ENCODE measurements at places on chromosomes 4 and X. TPM values are rescaled to one million over a fixed set of nuclear protein-coding genes. Genes with fewer than 3 reads are reported as not detected.

- DNase-seq, result no peak
Observed at GRCh38 chr4:171924746-171925376, 111.7 kb downstream of the GALNTL6 start.

CT45A2 gene
- total RNA-seq, result not detected

- DNase-seq, result no peak
Observed at GRCh38 chr4:76957004-76957738, 7.6 kb downstream of the SEPTIN11 start.

CTBP1 gene
- total RNA-seq, result 204 TPM

- no peak for DNase-seq
Observed at GRCh38 chr4:154332681-154333421, 158.7 kb downstream of the DCHS2 start.

ITGB1BP2 gene
- 5.8 TPM for total RNA-seq

OPRPN gene
- total RNA-seq, result not detected

STPG2 gene
- 1.1 TPM for total RNA-seq

- no peak for DNase-seq
Observed at GRCh38 chr4:91997045-91997444, 306.7 kb upstream of the GRID2 start.

- DNase-seq, result no peak
Observed at GRCh38 chrX:77658886-77659285, 127.1 kb downstream of the ATRX start.

DNA sequence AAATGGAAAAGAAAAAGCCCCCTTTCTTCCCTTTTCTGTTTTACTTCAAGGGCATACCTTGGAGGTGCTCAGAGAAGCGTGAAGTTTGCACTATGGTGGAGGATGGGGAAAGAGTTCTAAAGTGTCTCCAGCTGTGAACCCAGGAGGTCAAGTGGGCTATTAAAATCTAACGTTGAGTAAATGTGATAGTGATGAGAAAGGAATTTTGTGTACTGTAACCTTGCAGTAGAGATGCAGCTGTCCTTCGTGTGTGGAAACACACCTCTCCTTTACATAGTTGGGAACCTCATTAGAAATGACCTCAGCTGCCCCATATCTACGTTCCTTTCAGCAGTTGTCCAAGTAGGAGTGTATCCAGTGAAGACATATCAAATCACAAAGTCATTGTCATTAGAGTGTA, 26.5 kb downstream of the ADH5 start:
- DNase-seq, result no peak

All from progenitor cell of endocrine pancreas (in vitro differentiated cells).